ENCODE measurements at places on chromosomes 11 and 22.

- DNase-seq: no peak
Measured at GRCh38 chr22:46003271-46004091, 26.5 kb upstream of the WNT7B start.

- no peak for DNase-seq
Measured at GRCh38 chr22:39979458-39979857, 15.3 kb upstream of the FAM83F start.

GRCh38 chr11:27558401-27558800 lies 51.8 kb upstream of the LIN7C start:
- no peak for DNase-seq

GRCh38 chr11:121930004-121930965 lies 185.7 kb downstream of the BLID start:
- no peak for DNase-seq

GRCh38 chr11:34680206-34680605 lies 59.3 kb downstream of the EHF start:
- no peak for DNase-seq

- DNase-seq: no peak
Measured at GRCh38 chr11:31956310-31956709, 134.6 kb upstream of the RCN1 start.

- no peak for DNase-seq
Measured at GRCh38 chr11:18844753-18845367, 53.3 kb upstream of the PTPN5 start.

DNA sequence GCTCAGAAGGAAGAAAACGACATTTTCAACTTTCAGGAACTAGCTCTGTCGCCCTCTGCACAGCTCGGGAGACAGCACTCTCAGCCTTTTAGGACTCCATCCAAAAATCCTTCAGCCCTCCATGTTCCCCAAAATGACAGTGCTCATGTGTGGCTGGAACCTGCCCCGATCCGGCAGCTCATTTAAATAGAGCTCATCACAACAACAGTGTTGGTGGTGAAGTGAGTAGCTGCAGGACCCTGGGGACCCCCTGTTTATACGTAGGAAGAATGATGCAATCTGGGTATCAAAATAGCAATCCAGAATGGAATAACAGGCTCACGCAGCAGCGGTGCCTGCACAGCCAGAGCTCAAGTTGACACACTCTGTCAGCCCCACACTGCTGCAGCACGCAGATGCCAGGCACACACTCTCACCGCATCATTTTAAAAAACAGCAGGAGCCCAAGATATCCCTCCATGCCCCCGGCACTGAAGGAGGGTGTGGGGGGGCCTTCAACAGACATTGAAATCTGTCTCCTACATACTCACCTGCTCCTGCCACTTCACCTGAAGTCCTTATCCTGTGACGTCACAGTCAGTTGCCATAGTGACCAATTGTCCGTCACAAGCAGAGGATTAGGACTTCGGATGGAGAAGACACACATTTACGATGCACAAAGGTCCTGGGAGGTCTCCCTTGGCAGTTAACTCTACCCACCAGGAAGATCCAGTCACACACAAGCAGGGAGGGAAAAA lies 24.0 kb downstream of the TRIM66 start:
- DNase-seq: no peak

DNA sequence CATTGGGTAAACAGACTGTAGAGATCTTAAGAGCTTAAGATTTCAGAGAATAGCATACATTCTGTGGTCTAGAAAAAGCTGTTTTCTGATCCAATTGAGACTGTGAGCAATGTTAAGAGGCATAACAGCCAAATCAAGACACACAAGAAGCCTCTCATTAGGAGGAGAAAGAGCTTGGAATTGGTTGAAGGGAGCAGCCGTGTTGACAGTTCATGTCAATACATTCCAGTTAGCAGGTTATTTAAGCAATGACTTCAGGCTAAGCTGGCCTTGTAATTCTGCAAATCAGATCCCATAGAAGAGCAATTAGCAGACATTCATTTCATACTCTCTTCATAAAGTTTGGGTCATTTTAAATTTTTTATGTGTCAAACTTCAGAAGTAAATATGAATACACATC lies 50.9 kb downstream of the ETS1 start:
- no peak for DNase-seq

DNA sequence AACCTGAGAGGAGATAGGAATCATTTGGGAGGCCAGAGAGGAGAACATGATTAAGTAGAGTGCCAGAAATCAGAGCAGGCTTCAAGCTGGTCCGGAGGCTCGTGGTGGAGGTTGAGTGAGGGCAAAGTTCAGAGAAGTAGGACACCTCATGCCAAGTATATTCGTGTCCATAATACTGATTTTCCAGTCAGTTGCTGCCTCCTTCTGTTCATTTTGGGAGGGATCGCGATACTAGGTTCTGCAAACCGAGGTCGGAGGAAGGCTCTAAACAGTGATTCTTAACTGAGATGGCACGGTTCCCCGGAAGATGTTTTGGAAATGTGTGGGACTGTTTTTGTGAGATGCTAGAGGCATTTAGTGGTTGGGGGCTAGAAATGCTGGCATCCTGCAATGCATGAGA lies 13.6 kb upstream of the CD3E start:
- DNase-seq: no peak

DNA sequence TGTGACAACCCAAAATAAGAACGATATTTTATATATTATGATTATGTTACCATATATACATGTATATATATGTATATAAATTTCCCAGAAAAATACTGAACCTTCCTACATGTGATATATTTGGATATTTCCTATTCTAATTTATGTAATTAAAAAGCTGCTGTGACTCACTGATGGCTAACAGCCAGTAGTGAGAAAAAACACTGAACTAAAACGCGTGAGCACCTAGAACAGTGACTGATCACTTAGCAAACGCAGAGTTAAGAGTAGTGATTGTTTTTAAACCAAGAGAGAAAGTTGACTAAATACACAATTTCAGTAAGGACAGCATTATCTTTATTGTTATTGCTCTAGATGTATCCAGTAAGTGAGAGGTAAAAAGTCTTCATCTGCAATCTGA lies 213.8 kb downstream of the TMEM135 start:
- no peak for DNase-seq

- DNase-seq: no peak
Measured at GRCh38 chr22:42688241-42689211, 32.1 kb downstream of the A4GALT start.

GRCh38 chr11:87523276-87523675 lies 485.5 kb downstream of the TMEM135 start:
- DNase-seq: no peak

- DNase-seq: no peak
Measured at GRCh38 chr11:73538381-73538872, 59.5 kb downstream of the FAM168A start.

GRCh38 chr11:125347261-125347585 lies 148.8 kb downstream of the FEZ1 start:
- no peak for DNase-seq

GRCh38 chr11:100469835-100470234 lies 217.3 kb upstream of the ARHGAP42 start:
- no peak for DNase-seq

- DNase-seq: no peak
Measured at GRCh38 chr11:77882396-77882795, 61.5 kb downstream of the AAMDC start.

GRCh38 chr22:48098921-48099245 lies 1336.4 kb downstream of the TBC1D22A start:
- no peak for DNase-seq

DNA sequence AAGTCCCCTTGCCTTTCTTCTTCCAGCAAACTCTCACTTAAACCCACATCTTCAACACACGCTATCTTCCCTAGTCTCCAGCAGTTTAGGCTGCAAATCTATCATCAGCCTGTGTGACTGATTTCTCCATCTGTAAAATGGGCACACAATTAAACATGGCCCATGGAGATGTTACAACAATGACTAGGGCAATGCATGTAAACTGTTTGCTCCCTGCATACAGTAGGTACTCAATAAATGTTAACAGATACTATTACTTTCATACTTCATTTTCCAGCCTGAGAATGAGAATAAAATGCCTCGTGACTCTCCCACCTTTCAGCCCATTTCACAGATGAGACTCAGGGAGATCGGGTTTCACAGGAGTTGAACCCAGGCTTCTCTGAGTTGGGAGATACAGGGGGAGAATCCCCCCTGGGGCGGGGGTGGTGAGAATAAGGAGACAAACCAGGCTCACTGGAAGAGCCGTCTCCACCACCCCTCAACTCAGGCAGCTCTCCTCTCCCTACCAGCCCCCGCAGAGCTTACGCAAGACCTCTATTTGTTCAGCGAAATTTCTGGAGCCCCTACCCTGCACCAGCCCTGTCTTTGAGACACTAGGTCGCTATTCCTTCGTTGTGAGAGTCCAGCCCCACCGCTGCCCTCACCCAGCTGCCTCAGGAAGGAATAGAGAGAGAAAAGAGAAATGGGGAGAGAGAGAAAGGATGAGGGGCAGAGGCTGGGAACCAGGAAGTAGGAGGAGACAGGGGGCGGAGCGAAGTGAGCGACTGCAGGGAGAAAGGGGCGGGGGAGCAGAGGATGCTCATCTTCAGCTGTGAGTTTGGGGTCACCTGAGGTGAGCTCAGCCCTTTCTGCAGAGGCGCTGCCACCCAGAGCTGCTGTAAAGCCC lies 42.1 kb upstream of the KLHL35 start:
- no peak for DNase-seq

DNA sequence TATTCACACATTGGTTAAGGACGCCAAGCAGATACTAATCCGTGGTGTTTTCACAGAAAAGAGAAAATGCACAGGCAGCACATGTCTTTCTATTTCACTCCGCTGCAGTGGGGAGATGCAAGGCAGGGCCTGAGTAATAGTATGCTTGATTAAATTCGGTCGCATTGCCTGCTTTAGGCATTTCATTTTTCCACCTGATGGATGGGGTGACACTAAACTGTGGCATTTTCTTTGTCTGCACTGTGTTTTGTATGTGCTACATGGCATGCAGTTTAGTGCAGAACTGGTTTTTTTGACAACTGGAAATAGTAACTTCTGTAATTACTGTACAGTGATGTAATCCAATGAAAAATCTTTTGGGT lies 94.9 kb downstream of the SLC17A6 start:
- no peak for DNase-seq

- no peak for DNase-seq
Measured at GRCh38 chr11:113681282-113681681, 24.8 kb downstream of the TMPRSS5 start.

- no peak for DNase-seq
Measured at GRCh38 chr22:44449061-44449682, 48.9 kb downstream of the RTL6 start.

DNA sequence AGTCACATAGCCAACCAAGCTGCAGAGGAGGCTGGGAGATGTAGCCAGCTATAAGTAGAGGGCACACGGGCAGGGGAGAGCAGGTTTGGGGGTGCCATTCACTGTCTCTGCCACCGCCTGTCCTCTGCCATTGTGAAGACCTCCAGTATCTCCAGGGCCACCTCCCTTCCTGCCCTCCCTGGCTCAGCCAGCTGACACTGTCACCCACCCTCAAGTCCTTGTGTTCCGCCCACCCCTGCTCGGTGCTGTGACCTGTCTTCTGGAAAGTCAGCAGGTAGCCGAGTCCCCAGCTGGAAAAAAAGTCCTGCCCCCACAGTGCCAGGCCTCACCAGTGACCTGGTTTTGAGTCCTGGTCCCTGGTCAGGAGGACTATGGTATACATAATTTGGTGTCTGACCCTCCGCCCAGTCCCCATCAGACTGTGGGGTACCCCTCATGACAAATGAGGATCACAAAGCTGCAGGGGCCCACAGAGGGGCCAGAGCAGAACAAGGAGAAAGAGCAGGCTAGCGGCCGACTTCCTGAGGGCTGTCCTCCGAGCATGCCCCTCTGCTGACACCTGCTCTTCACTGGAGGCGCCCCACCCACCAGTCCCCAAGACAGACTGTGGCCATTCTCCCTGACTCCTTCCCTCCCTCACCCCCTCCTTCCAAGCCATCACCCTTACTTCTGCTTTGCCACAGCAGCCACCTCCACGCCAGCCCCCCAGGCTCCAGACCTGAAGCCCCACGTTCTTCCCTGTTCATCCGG lies 7.1 kb upstream of the IL2RB start:
- no peak for DNase-seq

- peak; percentile 52 for DNase-seq
Measured at GRCh38 chr11:79413268-79413667, 27.6 kb downstream of the TENM4 start.

DNA sequence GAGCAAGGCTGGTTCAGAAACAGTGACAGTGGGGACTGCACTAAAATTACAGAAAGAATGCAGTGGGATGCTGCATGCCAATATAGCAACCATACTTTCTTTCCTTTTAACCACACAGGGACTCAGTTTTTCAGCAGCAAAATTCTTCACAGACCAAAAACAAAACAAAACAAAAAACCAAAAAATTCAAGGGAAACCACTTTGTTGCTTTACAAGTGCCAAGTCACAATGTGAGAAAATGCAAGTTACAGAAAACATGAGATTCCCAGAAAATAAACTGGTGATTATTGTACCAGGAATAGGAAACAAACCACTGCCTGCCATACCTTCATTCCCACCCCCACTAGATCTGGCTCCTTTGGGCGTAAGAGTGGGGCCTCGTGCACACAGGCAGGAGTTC lies 52.6 kb downstream of the TENM4 start:
- DNase-seq: no peak

DNA sequence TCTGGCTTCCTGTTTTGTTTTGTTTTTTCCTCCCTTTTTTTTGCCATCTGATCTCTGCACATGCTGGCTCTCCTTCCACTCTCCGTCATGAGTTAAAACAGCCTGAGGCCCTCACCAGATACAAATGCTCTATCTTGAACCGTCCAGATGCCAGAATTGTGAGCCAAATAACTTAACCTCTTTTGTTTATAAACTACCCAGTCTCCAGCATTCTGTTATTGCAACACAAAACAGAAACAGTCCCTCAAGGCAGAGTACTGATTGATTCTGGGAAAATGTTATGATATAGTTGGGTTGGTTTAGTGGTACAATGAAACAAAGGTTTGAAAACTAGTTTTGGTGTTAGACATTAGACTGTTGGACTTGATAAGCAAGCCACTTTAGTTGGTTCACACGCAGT lies 1390.0 kb upstream of the RAG2 start:
- DNase-seq: no peak

DNA sequence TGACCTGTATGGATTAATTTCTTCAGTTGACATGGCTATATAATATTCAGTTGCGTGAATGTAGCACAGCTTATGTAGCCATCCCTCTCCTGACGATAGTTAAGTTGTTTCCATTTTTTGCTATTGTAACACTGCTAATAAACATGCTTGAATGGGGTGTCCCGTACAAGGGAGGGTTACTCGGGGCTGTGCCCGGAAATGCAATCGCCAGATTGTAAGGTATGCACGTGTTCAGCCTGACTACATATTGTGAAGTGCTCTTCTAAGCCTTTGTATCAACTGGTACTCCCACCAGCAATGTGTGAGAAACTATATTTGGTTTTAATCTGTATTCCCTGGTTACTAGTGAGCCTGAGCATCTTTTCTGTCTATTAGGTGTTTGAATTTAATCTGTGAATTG lies 16.1 kb downstream of the ST3GAL4 start:
- DNase-seq: no peak

- no peak for DNase-seq
Measured at GRCh38 chr11:68215524-68216170, 2.6 kb upstream of the KMT5B start.

- DNase-seq: peak; percentile 46
Measured at GRCh38 chr22:49534386-49534785, 293.3 kb downstream of the BRD1 start.

GRCh38 chr11:57787920-57788702 lies 26.5 kb downstream of the CTNND1 start:
- DNase-seq: no peak

- DNase-seq: no peak
Measured at GRCh38 chr11:96139691-96140090, 203.3 kb downstream of the MAML2 start.

- no peak for DNase-seq
Measured at GRCh38 chr11:134562941-134563471, 151.0 kb upstream of the B3GAT1 start.

- no peak for DNase-seq
Measured at GRCh38 chr22:26267856-26268255, 98.6 kb downstream of the SEZ6L start.
